MCF 10A (cell line): ENCODE measurements at places on chromosomes 3 and 15. TPM values are rescaled to one million over a fixed set of nuclear protein-coding genes. Genes with fewer than 3 reads are reported as not detected.
A peak's percentile ranks its signal among the peaks of the same experiment; 100 is the strongest.

DNA sequence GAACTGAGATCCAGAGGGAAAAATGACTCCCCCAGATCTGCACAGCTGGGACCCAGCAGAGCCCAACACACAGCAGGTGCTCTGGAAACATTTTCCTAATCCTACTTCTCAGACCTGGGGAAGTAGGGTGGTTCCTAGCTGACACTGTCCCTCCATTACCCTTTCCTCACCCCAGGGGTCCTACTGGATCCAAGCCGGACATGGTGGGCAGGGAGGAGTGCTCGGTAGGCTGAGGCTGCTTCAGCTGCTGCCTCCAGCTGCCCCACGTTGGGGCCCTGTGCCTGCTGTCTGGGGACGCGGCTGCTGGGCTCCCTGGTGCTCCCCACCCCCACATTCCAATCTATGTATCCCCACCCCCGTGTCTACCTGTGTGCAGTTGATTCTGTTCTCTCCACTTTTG lies 29.8 kb upstream of the SLC6A6 start:
- DNase-seq, result no peak

DNA sequence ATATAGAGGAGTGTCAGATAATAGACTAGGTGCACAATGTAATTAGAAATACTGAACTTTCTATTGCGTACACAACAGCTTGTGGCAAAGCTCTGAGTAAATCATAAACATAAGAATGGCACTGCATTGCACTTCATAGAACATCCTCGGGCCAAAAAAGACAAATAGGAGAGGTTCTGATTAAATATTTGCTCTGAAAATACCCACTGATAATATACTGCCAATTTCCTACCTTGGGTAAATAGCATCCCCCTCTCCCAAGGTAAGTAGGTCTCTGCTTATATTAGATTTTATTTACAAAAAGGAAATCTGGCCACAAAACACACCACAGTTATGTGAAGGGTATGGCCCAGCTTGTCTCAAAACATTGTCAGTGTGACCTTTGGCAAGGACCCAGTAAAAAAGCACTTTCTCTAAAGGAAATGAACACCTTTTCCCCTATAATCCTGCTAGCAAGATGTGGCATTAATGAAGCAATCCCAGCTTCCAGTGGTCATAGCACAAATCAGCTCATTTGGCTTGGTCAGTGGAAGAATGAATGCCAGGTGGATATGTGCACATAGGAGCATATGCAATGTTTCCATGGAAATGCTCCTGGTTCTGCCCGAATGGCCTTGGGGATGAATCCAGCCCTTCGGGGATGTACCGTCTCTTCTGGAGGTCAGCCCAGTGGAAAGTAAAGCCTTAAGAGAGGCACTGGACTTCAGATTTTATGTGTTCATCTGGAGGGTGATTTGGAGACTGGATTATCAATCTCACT lies 315.9 kb downstream of the LSAMP start:
- DNase-seq, result no peak

DNA sequence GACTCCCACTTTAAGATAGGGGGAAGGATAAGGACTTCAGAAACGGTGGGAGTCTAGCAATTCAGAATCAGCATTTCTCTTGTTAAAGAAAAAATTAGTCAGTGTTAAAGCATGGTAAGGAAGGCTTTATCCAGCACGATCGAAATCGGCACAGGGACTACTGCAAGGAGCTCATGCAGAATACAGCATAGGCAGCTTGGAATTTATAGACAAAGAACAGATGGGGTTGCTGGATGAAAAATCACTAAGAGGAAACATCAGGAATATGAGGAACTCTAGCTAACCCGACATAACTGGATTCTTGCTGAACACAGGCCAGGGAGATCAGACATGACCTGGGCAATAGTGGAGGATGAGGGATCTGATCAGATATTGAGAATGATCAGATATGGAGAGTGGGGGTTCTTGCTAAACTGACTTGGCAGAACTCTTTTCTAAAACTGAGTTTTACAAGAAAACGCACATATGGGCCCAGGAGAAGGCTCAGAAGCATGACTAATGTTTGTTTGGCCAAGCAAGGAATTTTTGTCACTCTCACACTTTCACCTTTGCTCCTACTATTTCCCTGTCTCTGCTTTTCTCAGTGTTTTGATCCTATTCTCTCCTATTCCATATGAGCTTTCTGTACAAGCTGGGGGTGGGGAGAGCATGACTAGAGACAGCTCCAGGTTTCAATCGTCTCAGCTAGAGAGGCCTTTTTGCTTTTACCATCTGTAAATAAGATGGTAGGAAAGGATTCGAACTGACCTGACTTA lies 3.9 kb upstream of the PLCH1 start:
- DNase-seq, result no peak

DNA sequence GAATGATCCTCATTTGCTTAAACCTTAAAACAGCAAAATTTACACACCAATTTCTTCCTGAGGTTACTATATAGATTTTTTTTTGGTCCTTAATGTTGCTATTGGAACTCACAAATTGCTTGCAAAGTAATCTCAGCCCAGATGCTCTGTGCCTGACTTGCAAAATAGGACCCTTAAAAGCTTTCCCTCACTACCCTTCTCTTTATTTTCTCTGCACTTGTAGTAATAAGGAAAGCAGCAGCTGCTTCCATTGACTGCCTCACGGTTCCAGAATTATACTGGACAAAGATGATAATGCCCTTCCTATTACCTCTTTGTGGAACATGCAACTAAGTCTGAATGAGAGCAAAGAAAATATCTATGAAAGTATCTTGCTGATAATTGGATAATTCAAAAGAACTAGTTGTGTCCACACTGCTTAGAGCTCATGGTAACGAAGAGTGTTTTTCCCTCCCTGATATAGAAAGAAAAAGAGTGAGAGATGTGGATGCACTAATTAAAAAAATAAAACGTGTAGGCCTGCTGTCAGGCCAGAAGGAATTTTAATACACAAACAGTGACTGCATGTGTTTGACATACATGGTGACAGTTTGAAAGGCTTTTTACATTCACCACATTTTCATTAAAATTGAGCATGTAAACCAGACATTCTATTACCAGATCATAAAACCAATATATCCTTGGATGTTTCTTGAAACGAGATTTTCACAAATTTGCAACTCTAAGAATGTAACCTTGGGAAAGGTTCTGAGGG lies 783.1 kb downstream of the GBE1 start:
- no peak for DNase-seq

GRCh38 chr3:194301730-194302129 lies 49.4 kb downstream of the CPN2 start:
- no peak for DNase-seq

- DNase-seq, result peak; percentile 79
Measured at GRCh38 chr3:101940521-101941317, 91.4 kb downstream of the NFKBIZ start.

GRCh38 chr3:130543322-130543721 lies 26.3 kb downstream of the COL6A6 start:
- no peak for DNase-seq

- DNase-seq, result no peak
Measured at GRCh38 chr15:39409876-39410530, 170.9 kb upstream of the THBS1 start.

- DNase-seq, result peak; percentile 8
Measured at GRCh38 chr3:129739634-129740033, 133.2 kb upstream of the PLXND1 start.

The BNC1 gene
- total RNA-seq, result 68.3 and 93.5 TPM in 2 replicates

The DGKG gene
- not detected in 2 replicates for total RNA-seq

The ZBBX gene
- not detected in 2 replicates for total RNA-seq

The ABTB1 gene
- 9.7 and 10.0 TPM in 2 replicates for total RNA-seq

The CAV3 gene
- total RNA-seq, result not detected in 2 replicates

The HES1 gene
- total RNA-seq, result 34.6 and 37.8 TPM in 2 replicates
